ENCODE measurements at places on chromosomes 12 and 14. TPM values are rescaled to one million over a fixed set of nuclear protein-coding genes. Genes with fewer than 3 reads are reported as not detected.

SLC6A13 gene
- total RNA-seq, result not detected

CEBPE gene
- total RNA-seq, result not detected

SYCP3 gene
- total RNA-seq, result 0.27 TPM

HOXC9 gene
- total RNA-seq, result not detected

C2CD5 gene
- total RNA-seq, result 19.5 TPM

PITPNM2 gene
- 29.2 TPM for total RNA-seq

IL23A gene
- 21.3 TPM for total RNA-seq

CMKLR1 gene
- not detected for total RNA-seq

PTGER2 gene
- 4.3 TPM for total RNA-seq

PLEKHG3 gene
- 2.7 TPM for total RNA-seq

CEP170B gene
- 1.7 TPM for total RNA-seq

ADAM20 gene
- 0.28 TPM for total RNA-seq

SERPINA1 gene
- 0.35 TPM for total RNA-seq

RASAL1 gene
- 2.8 TPM for total RNA-seq

CKB gene
- total RNA-seq, result 6.5 TPM

EPYC gene
- total RNA-seq, result not detected

DYRK4 gene
- 5.8 TPM for total RNA-seq

NANOG gene
- total RNA-seq, result not detected

PWP1 gene
- 28.8 TPM for total RNA-seq

DAZAP2 gene
- 340 TPM for total RNA-seq

MMP17 gene
- total RNA-seq, result 0.33 TPM

DAO gene
- total RNA-seq, result not detected

KRT71 gene
- total RNA-seq, result not detected

ZBTB42 gene
- total RNA-seq, result 2.3 TPM

MEG3 gene
- not detected for total RNA-seq

JAG2 gene
- total RNA-seq, result 0.72 TPM

CINP gene
- total RNA-seq, result 15.9 TPM

NACA gene
- total RNA-seq, result 1,407 TPM

LBHD2 gene
- not detected for total RNA-seq

EXOC3L4 gene
- total RNA-seq, result not detected

MSRB3 gene
- not detected for total RNA-seq

PZP gene
- not detected for total RNA-seq

CCND2 gene
- total RNA-seq, result 155 TPM

PLEKHG7 gene
- total RNA-seq, result not detected

RNFT2 gene
- total RNA-seq, result 3.8 TPM

FSCB gene
- total RNA-seq, result not detected

C14orf132 gene
- 0.62 TPM for total RNA-seq

OVCH1 gene
- not detected for total RNA-seq

UBR7 gene
- 6.7 TPM for total RNA-seq

TSPAN11 gene
- not detected for total RNA-seq

FOXA1 gene
- total RNA-seq, result not detected

USP44 gene
- 2.3 TPM for total RNA-seq

CCDC198 gene
- total RNA-seq, result not detected
